ENCODE measurements at places on chromosomes 2 and 18.

DNA sequence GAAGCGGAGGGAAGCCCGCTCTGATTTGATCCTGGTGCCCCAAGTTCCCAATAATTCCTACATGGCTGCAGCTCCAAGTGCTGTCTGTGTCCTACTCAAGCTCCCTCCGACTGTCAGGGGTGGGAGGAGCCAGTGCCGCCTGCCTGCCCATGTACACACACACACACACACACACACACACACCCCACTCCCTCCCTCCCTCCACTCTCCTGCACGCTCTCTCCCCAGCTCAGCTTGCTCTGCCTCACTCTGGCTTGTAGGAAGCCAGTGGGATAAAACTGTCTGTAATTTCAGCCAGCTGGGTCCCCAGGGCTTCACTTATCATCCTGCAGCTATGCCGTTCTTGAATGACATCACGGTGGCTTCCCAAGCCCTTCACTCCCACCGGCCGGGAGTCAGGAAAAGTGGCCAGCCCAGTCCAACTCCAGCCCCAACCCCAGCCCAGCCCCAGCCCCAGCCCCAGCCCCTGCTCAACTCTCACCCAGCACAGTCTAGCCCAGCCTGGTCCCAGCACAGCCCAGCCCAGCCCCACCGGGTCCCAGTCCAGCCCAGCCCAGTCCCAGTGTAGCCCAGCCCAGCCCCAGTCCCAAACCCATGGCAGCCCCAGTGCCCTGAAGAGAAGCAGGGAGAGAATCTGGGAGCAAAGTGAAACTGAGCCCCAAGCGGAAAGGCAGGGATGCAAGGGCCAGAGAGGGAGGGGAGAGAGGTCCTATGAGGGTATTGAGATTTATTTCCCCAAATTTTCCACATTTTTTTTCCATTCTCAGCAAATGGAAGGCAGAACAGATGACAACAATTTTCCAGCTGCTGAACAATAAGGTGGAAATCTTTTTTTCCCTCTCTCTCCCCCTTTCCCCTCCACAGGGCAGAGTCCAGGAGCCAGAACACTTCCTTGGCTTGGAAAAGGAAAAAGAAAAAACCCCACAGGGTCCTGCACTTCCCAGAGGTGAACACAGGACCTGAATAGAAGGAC, 144.0 kb downstream of the TNS1 start:
- DNase-seq, result peak; percentile 96

DNA sequence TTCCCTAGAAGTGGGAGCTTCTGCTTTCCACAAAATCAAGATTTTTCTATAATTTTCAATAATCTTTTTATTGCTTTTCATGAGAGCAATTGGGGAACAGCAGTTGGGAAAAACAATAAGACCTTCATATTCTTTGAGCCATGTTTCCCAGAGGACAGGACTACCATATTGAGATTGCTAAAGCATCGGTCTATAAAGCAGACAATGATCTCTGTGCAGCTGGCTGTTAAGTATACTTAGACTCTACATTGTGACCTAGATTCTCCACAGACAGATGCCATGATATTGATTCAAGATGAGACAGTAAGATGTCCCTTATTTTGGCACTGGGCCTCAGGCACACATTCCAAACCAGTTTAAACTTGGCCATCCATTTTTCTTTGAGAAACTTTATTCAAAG, 1178.7 kb downstream of the SUCLG1 start:
- DNase-seq, result no peak

GRCh38 chr2:38473333-38474005, 96.4 kb upstream of the ATL2 start:
- no peak for DNase-seq

- DNase-seq, result no peak
Measured at GRCh38 chr2:143279672-143280071, 150.5 kb downstream of the ARHGAP15 start.

DNA sequence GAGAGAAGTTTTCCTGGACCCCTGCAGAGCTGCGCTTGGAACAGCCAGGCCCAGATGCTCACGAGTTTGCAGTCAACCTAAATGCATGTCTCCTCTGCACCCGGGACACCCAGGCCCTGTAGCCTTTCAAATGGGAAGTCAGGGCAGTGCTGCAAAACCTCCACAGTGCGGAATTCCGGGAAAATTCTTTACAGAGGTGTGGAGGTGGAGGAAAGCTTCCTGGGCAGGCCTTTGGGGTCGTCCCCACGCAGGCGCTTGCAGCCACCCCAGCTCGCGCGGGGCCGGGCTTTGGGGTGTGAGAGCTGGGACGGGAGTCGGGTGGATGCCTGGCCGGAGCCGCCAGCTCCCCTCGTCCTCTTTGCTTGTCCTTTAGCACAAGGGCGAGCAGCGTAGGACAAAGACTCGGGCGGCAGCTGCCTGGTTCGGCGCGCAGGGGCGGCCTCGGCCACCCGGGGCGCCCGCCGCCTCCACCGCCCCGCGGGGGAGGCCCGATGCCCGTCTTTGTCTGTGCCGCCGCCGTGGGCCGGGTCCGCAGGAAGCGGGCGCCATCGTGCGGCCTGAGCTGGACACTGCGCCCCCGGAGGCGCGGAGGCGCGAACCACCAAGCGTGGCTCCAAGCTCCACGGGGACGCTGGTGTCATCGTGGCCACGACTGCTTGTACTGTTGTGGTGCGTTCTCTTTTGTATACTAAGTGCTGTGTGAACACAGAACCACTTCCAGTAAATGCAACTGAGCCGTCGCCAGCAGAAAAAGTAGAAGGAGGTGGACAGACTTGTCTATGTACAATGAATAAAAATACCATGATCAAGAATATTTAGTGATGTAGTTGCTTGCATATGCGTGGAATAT, 28.2 kb upstream of the BCL11A start:
- DNase-seq, result peak; percentile 71

DNA sequence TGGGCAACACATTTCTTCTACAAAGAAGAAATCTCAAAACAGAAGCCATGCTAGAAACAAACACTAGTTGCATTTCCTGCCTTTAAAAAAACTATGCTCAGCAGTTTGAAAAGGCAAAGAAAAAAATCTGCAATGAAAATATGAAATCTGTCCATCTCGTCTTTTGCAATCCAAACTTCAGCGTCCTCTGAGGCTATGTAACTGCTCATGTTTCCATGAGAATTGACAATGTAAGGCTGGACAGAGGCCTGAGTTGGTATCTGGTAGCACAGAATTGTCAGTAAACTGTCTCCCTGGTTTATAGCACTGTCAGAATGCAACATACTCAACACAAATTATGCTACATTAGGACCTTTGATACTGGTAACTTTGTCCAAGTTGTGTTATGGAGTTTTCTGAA, 429.9 kb downstream of the ARHGAP15 start:
- no peak for DNase-seq

GRCh38 chr18:77119851-77120491, 12.6 kb downstream of the MBP start:
- no peak for DNase-seq

- DNase-seq, result no peak
Measured at GRCh38 chr2:151953467-151953866, 125.2 kb upstream of the ARL5A start.

DNA sequence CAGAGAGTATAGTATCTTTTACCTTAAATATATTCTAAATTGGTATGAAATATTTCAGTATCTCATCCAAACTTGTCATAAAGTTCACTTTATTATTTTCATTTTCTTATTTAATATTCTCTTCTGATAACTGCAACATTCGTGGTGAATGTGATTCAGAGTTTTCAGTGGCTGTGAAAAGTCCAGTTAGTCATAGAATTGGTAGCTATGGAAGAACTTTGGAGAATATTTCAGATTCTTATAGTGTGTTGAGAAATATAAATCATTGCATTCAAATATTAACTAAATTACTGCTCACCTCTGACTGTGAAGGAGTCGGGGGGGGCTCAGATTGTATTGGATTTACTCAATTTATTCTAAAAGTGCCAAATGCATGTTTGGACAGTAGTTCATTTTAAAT, 178.6 kb upstream of the VWC2L start:
- DNase-seq, result no peak
